ENCODE measurements at places on chromosomes 6 and 20. TPM values are rescaled to one million over a fixed set of nuclear protein-coding genes. Genes with fewer than 3 reads are reported as not detected.

Gene HELZ2
- polyA plus RNA-seq, result 15.6 TPM

Gene MRAP2
- 2.2 TPM for polyA plus RNA-seq

Gene SLC4A11
- 3.0 TPM for polyA plus RNA-seq

Gene PRL
- not detected for polyA plus RNA-seq

Gene ANGPT4
- polyA plus RNA-seq, result 0.20 TPM

Gene OPRM1
- not detected for polyA plus RNA-seq

Gene BEND6
- polyA plus RNA-seq, result 5.7 TPM

Gene FAM217A
- polyA plus RNA-seq, result 4.0 TPM

Gene MMP24
- polyA plus RNA-seq, result 2.6 TPM

Gene SAMD5
- polyA plus RNA-seq, result 16.9 TPM

Gene KIF13A
- 34.6 TPM for polyA plus RNA-seq

Gene DSTN
- 373 TPM for polyA plus RNA-seq

Gene SMPDL3A
- 14.7 TPM for polyA plus RNA-seq

Gene NKAIN4
- polyA plus RNA-seq, result 41.3 TPM

Gene DUSP15
- 19.9 TPM for polyA plus RNA-seq

Gene TINAG
- 30.0 TPM for polyA plus RNA-seq

Gene TRIM10
- polyA plus RNA-seq, result 0.39 TPM

Gene ACTL10
- 0.76 TPM for polyA plus RNA-seq

Gene TBXT
- polyA plus RNA-seq, result 0.06 TPM

Gene RCAN2
- polyA plus RNA-seq, result 22.4 TPM

Gene COL21A1
- polyA plus RNA-seq, result 103 TPM

Gene DUSP22
- 22.7 TPM for polyA plus RNA-seq

Gene TSPO2
- 1.1 TPM for polyA plus RNA-seq

Gene ARFGEF3
- 6.1 TPM for polyA plus RNA-seq

Gene TMEM244
- polyA plus RNA-seq, result not detected

Gene SLC39A7
- 109 TPM for polyA plus RNA-seq

Gene NKX2-2
- polyA plus RNA-seq, result not detected

Gene TAF8
- 19.9 TPM for polyA plus RNA-seq

All from renal cortex interstitium (tissue), 15 donors.